ENCODE measurements at places on chromosomes 13 and 19.

- peaks cover 8% of the 10 kb centered on the region for H3K4me1 ChIP-seq
- peaks cover 13% of the 10 kb centered on the region for H3K27me3 ChIP-seq
- no peak for DNase-seq
- no peak overlapping the region for H3K27ac ChIP-seq
These were observed 11.5 kb downstream of the FLT1 start for GRCh38 chr13:28483313-28483931.

- H3K4me3 ChIP-seq: no peak overlapping the region
- no peaks in the 10 kb centered on the region for H3K36me3 ChIP-seq
- no peak overlapping the region for H3K27ac ChIP-seq
These were observed 94.4 kb downstream of the CACNA1A start for GRCh38 chr19:13411899-13412298.

GRCh38 chr19:10408511-10409283, 5.4 kb upstream of the CDC37 start:
- H3K36me3 ChIP-seq: peaks cover 13% of the 10 kb centered on the region
- H3K27ac ChIP-seq: peak overlapping the region; percentile 91
- H3K4me1 ChIP-seq: peaks cover 89% of the 10 kb centered on the region
- no peaks in the 10 kb centered on the region for H3K27me3 ChIP-seq

- H3K4me3 ChIP-seq: no peak overlapping the region
- no peaks in the 10 kb centered on the region for H3K36me3 ChIP-seq
- H3K4me1 ChIP-seq: no peaks in the 10 kb centered on the region
- no peak for DNase-seq
- H3K27ac ChIP-seq: no peak overlapping the region
These were observed 545.4 kb downstream of the SUCLA2 start for GRCh38 chr13:47455626-47456025.

DNA sequence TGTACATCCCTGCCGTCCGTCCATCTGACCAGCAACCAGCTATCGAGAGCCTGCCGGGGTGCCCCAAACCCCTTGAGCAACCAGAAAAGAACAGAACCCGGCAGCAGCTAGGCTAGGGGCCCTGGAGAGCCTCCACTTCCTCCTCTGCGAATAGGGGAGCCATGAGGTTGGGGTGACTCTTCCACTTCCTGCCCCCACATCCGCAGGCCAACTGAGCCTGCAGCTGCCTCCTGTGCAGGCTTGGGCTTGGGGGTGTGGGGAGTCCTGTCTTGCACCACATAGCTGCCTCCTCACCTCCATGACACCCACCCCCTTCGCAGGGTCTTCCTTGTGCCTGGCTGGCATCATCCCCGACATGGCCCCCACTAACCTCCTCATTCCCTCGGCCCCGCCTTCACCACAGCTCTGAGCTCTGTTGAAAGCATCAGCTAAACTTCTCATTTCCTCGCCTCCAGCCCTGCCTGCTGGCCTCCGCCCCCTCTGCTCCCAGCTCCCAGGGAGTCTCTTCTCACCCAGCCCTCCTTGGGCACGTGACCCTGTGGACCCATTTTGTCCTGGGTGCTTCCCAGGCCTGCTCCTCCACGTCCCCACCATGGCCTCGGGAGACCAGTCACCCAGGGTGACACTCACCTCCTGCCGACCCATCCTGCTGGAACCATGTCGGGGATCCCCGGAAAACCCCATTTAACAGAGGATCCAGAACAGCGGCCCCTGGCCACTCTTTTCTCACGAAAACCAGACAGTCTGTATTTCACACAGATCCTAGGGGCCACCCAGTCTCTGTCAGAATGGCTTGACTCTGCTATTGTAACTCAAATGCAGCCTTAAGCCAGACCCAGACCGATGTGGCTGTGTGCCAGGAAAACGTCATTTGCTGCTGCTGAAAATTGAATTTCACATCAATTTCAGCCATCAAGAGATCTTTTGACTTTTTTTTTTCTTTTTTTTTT, 50.4 kb downstream of the MYO9B start:
- peak; percentile 89 for DNase-seq
- H3K27me3 ChIP-seq: peaks cover 3% of the 10 kb centered on the region
- H3K4me1 ChIP-seq: peaks cover 68% of the 10 kb centered on the region
- H3K27ac ChIP-seq: peak overlapping the region; percentile 100
- H3K36me3 ChIP-seq: peaks cover 43% of the 10 kb centered on the region

- no peaks in the 10 kb centered on the region for H3K36me3 ChIP-seq
- no peak overlapping the region for H3K27ac ChIP-seq
- H3K27me3 ChIP-seq: peaks cover 3% of the 10 kb centered on the region
- H3K4me1 ChIP-seq: peaks cover 17% of the 10 kb centered on the region
These were observed 120.3 kb downstream of the ZDHHC20 start for GRCh38 chr13:21338639-21339278.
